Liver (tissue), 10 donors: ENCODE measurements at places on chromosomes 2 and 18. TPM values are rescaled to one million over a fixed set of nuclear protein-coding genes. Genes with fewer than 3 reads are reported as not detected.

GPR39 gene
- total RNA-seq: 2.2 TPM

ZBTB7C gene
- 1.1 TPM for total RNA-seq

GPR35 gene
- 2.4 TPM for total RNA-seq

CCDC178 gene
- total RNA-seq: not detected

TUBA4B gene
- total RNA-seq: not detected

CIB4 gene
- total RNA-seq: not detected

FBXO36 gene
- 0.56 TPM for total RNA-seq

MAP2 gene
- 4.2 TPM for total RNA-seq

SPATA3 gene
- not detected for total RNA-seq

EFR3B gene
- total RNA-seq: 0.33 TPM

CFAP221 gene
- total RNA-seq: 0.23 TPM

FSHR gene
- total RNA-seq: not detected

GRCh38 chr18:33128581-33128980 lies 311.9 kb downstream of the CCDC178 start:
- DNase-seq: no peak
- no peaks in the 10 kb centered on the region for H3K36me3 ChIP-seq
- H3K4me1 ChIP-seq: no peaks in the 10 kb centered on the region
- H3K27me3 ChIP-seq: no peaks in the 10 kb centered on the region
- H3K4me3 ChIP-seq: no peak overlapping the region

GRCh38 chr2:151844211-151844896 lies 16.1 kb upstream of the ARL5A start:
- DNase-seq: no peak
- H3K27me3 ChIP-seq: no peaks in the 10 kb centered on the region
- H3K36me3 ChIP-seq: no peaks in the 10 kb centered on the region
- H3K4me3 ChIP-seq: no peak overlapping the region
- no peaks in the 10 kb centered on the region for H3K4me1 ChIP-seq

GRCh38 chr2:193527146-193527545 lies 1332.4 kb upstream of the TMEFF2 start:
- H3K4me3 ChIP-seq: no peak overlapping the region
- no peaks in the 10 kb centered on the region for H3K4me1 ChIP-seq
- no peaks in the 10 kb centered on the region for H3K36me3 ChIP-seq
- DNase-seq: no peak
- no peaks in the 10 kb centered on the region for H3K27me3 ChIP-seq

GRCh38 chr2:132733094-132733493 lies 63.1 kb upstream of the LYPD1 start:
- peaks cover 3% of the 10 kb centered on the region for H3K36me3 ChIP-seq
- no peak for DNase-seq
- H3K4me3 ChIP-seq: no peak overlapping the region
- H3K27ac ChIP-seq: no peak overlapping the region

DNA sequence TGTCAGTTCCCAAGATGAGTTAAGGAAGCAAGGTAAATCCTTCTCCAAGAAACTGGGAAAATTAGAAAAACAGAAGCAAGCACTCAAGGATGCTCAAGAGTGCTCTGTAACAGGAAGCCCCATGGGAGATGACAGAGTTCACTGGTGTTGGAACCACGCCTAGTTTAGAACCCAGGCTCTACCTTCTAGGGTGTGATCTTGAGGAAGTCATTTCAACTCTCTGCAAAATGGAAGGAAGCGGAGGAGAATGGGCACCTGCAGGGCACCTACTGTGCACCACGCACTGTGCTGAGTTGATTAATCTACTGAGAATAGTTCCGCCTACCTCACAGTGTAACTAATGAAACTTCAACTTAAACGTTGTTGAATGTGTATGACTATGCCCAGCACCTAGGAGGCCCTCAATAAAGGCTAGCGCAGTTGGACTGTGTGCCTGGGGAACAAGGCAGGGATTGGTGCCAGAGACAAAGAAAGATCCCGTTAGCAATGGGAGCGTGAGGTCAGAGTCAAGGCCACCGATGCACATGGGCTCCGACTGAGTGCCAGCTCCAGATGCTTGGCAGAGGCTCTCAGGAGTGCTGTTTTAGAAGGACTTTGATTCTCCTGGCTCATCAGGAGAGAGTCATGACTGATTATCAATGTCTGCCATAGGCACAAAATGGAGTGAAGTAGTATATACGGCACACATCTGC lies 93.7 kb downstream of the MAPK4 start:
- no peaks in the 10 kb centered on the region for H3K36me3 ChIP-seq
- peaks cover 14% of the 10 kb centered on the region for H3K4me1 ChIP-seq
- DNase-seq: no peak
- no peak overlapping the region for H3K4me3 ChIP-seq
- no peaks in the 10 kb centered on the region for H3K27me3 ChIP-seq

GRCh38 chr2:26711457-26712161 lies 19.1 kb downstream of the KCNK3 start:
- H3K4me3 ChIP-seq: no peak overlapping the region
- no peaks in the 10 kb centered on the region for H3K4me1 ChIP-seq
- H3K27ac ChIP-seq: no peak overlapping the region
- H3K36me3 ChIP-seq: no peaks in the 10 kb centered on the region
- no peaks in the 10 kb centered on the region for H3K27me3 ChIP-seq

DNA sequence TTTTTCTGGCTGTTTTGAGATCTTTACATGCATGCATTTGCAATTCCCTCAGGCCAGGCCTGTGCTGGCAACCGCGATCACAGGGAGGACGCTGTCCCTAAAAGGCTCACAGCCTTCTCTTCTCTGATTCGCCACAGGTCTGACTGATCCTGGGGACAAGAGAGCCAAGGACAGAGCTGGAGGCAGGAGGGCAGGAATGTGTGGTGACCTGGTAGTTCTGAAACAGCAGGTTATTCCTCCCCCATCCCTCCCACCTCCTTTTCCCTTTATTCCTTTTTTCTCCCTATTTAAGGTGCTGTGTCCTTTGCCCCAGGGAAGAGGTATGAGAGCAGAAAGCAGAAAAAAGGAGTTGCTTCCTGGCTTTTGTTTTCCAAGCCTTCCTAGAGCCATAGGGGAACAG lies 21.9 kb downstream of the TMEM177 start:
- H3K27ac ChIP-seq: no peak overlapping the region
- H3K4me1 ChIP-seq: no peaks in the 10 kb centered on the region
- H3K4me3 ChIP-seq: no peak overlapping the region
- no peaks in the 10 kb centered on the region for H3K27me3 ChIP-seq
- DNase-seq: no peak

GRCh38 chr2:33033606-33034081 lies 86.9 kb downstream of the LTBP1 start:
- no peak for DNase-seq
- no peaks in the 10 kb centered on the region for H3K36me3 ChIP-seq
- peaks cover 2% of the 10 kb centered on the region for H3K4me1 ChIP-seq
- no peaks in the 10 kb centered on the region for H3K27me3 ChIP-seq
- H3K27ac ChIP-seq: no peak overlapping the region
- no peak overlapping the region for H3K4me3 ChIP-seq

DNA sequence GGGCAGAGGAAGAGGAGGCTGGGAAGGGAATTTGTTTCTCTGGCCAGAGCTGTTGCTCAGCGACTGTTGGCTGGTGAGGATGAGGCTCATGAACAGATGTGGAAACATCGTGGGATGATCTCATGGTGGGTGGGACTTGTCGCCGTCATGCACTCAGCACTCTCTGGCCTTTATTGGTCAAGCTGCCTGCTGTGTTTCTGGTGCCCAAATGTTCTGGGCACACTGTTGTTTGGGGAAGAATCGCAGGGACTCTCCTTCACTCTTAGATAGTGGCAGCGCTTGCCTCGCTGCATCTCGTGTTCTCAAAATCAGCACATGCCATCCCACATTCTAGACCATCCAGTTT lies 145.6 kb downstream of the AGAP1 start:
- H3K36me3 ChIP-seq: no peaks in the 10 kb centered on the region
- H3K27ac ChIP-seq: no peak overlapping the region
- no peak overlapping the region for H3K4me3 ChIP-seq
- no peaks in the 10 kb centered on the region for H3K4me1 ChIP-seq
- no peak for DNase-seq
- H3K27me3 ChIP-seq: no peaks in the 10 kb centered on the region

- no peaks in the 10 kb centered on the region for H3K27me3 ChIP-seq
- DNase-seq: no peak
- H3K4me3 ChIP-seq: no peak overlapping the region
- no peak overlapping the region for H3K27ac ChIP-seq
These were observed 91.3 kb upstream of the RBBP8 start for GRCh38 chr18:22841840-22842239.

DNA sequence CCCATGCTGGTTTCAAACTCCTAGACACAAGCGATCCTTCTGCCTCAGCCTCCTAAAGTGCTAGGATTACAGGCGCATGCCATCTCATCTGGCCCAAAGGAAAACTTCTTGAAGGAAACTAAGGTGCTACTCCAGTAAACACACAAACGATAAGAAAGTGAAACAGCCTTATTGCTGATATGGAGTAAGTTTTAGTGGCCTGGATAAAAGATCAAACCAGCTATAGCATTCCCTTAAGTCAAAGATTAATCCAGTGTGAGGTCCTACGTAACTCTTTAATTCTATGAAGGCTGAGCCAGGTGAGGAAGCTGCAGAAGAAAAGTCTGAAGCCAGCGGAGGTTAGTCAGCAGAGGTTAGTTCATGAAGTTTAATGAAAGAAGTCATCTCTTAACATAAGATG lies 40.8 kb upstream of the POTEE start:
- H3K4me3 ChIP-seq: no peak overlapping the region
- no peak overlapping the region for H3K27ac ChIP-seq
- no peaks in the 10 kb centered on the region for H3K27me3 ChIP-seq

- H3K36me3 ChIP-seq: no peaks in the 10 kb centered on the region
- no peak for DNase-seq
- H3K27me3 ChIP-seq: no peaks in the 10 kb centered on the region
- H3K27ac ChIP-seq: no peak overlapping the region
- H3K4me1 ChIP-seq: no peaks in the 10 kb centered on the region
These were observed 67.0 kb downstream of the LBH start for GRCh38 chr2:30298302-30298701.

DNA sequence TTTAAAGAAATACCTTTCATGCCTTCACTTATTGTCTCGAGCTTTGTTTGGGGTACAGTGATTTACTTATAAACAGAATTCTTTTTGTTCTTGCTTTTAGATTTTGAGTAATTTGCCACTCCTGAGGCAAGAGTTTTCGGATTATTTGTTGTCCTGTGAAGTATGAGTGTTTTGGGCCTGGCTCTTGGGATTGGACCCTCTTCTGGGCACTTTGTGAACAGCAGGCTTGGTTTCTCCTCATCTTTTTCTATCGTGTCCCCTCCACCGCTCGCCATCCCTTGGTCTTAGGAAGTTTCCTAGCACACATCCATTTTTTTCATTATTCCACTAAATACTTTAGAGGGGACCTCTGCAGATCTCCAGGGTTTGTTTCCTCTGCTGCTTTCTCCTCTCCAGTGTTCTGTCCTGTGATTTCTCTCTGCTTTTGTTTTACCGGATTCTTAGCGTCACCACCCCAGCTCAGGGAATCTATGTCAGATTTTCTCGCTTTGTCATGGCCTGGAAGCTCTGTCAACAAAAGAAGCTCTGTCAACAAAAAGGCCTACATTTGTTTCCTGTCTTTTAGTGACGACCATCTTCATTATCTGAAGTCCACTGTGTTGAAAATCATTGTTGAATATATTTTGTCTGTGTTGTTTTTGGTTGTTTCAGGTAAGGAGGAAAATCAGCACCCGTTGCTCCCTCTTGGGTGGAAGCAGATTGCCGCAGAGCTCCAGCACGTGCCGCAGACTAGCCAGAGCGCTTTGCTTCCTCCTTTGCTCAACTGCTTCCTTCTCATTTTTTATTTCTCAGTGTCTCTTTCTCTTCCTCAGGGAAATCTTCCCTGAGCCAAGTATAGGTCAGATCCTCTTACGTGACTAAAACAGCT lies 27.8 kb downstream of the ANKRD62 start:
- H3K36me3 ChIP-seq: no peaks in the 10 kb centered on the region
- H3K27ac ChIP-seq: no peak overlapping the region
- DNase-seq: no peak
- H3K4me1 ChIP-seq: no peaks in the 10 kb centered on the region

- H3K4me3 ChIP-seq: no peak overlapping the region
- H3K36me3 ChIP-seq: no peaks in the 10 kb centered on the region
- H3K4me1 ChIP-seq: no peaks in the 10 kb centered on the region
These were observed 198.9 kb upstream of the SOX11 start for GRCh38 chr2:5493256-5493655.

GRCh38 chr2:22002066-22002465 lies 878.3 kb downstream of the TDRD15 start:
- peaks cover 2% of the 10 kb centered on the region for H3K27me3 ChIP-seq
- no peaks in the 10 kb centered on the region for H3K36me3 ChIP-seq
- no peak overlapping the region for H3K4me3 ChIP-seq
- no peak for DNase-seq

- no peaks in the 10 kb centered on the region for H3K27me3 ChIP-seq
- no peak overlapping the region for H3K27ac ChIP-seq
- no peaks in the 10 kb centered on the region for H3K36me3 ChIP-seq
These were observed 1.9 kb upstream of the KIAA2012 start for GRCh38 chr2:202071107-202071506.

GRCh38 chr2:12718015-12718671 lies 1.4 kb downstream of the TRIB2 start:
- peak overlapping the region; percentile 76 for H3K4me3 ChIP-seq
- no peaks in the 10 kb centered on the region for H3K27me3 ChIP-seq
- peak overlapping the region; percentile 92 for H3K27ac ChIP-seq
- H3K4me1 ChIP-seq: peaks cover 3% of the 10 kb centered on the region
- no peak for DNase-seq
- H3K36me3 ChIP-seq: no peaks in the 10 kb centered on the region

- no peaks in the 10 kb centered on the region for H3K4me1 ChIP-seq
- no peaks in the 10 kb centered on the region for H3K27me3 ChIP-seq
- H3K36me3 ChIP-seq: no peaks in the 10 kb centered on the region
These were observed 10.8 kb downstream of the LRRFIP1 start for GRCh38 chr2:237638176-237638575.

- no peaks in the 10 kb centered on the region for H3K27me3 ChIP-seq
- no peak overlapping the region for H3K4me3 ChIP-seq
- H3K4me1 ChIP-seq: no peaks in the 10 kb centered on the region
- no peak overlapping the region for H3K27ac ChIP-seq
These were observed 565.3 kb upstream of the CRIM1 start for GRCh38 chr2:35790292-35790691.
